T-helper 2 cell treated with Interferon-gamma antibody and Interleukin-4, amounts not matched to agents 5 μg/mL and 100 μg/mL, for 36 hours (primary cell): ENCODE measurements at places on chromosomes 2 and 18.
A peak's percentile ranks its signal among the peaks of the same experiment; 100 is the strongest.

GRCh38 chr2:158665536-158666302, 129.4 kb upstream of the DAPL1 start:
- no peak for DNase-seq

- peak; percentile 28 for DNase-seq
These were observed at the start of gene GDF7 for GRCh38 chr2:20666304-20667150. TSS of gene GDF7 (plus strand) at chr2:20667144. CDS start at chr2:20667240, 96 bp downstream.

- no peak for DNase-seq
These were observed 259.7 kb downstream of the PDE11A start for GRCh38 chr2:177812713-177813396.

- no peak for DNase-seq
These were observed 123.6 kb downstream of the LRATD1 start for GRCh38 chr2:14756122-14756541.
